Breast epithelium (tissue), 4 donors: ENCODE measurements at places on chromosomes 1 and 21. TPM values are rescaled to one million over a fixed set of nuclear protein-coding genes. Genes with fewer than 3 reads are reported as not detected.

- peak; percentile 69 for DNase-seq
Observed at GRCh38 chr1:155226188-155226909, 17.9 kb downstream of the MTX1 start.

The KRTAP11-1 gene
- total RNA-seq = not detected

DNA sequence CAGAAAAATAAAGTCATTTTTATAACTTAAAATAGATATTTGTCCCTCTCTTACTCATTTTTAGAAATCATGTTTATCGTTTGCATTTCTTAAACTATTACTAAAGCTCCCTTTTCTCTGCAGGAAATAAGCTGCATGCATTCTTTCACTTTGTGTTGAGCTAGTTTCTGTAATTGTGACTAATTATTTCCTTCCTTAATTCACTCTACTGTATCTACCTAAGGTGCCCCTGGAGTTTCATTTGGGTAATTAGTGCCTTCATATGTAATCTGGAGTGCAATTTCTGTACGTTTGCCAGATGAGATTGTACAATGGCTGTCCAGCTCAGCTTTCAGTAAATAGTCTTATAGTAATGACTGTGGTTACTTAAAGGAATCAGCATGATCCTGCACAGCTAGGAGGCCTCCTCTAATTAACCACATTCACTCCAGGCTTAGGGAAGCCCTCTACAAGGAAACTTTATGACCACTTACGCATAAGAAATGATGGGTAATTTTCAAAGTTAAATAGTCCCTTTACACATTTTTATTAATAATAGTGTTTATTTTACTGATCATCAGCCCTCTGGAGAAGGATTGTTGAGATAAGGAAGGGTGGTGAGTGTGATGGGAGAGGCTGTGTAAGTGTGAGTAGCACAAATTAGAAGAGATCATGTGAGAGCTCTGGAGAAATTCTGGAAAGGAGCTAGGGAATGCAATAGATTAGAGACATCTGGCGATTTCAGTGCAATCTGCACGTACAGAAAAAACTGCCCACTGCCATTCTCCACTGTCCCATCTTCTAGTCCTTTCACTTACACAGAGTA, 86.8 kb downstream of the LRRC8C start:
- no peak for DNase-seq

GRCh38 chr1:12015001-12015491, 4.3 kb upstream of the MIIP start:
- DNase-seq = no peak

The ARHGEF16 gene
- 0.80 TPM for total RNA-seq

GRCh38 chr1:15042866-15043265, 110.7 kb upstream of the TMEM51 start:
- no peak for DNase-seq

GRCh38 chr21:25999921-26000582, 170.5 kb downstream of the APP start:
- no peak for DNase-seq

DNA sequence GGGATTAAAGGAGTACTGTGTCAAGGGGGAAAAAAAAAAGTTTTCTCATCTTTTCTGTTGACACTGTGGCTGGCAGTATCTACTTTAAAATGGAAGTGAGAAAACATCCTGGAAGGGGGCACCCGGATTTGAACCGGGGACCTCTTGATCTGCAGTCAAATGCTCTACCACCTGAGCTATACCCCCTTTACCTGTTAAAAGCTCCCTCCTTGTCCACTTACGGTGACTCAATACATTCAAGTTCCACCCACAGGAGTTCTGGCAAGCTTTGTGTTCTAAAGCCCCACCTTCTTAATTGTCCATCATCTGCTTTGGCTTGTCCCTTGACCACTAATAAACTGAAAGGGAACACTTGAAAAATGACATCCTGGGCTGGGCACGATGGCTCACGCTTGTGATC, 68.2 kb downstream of the FNBP1L start:
- DNase-seq = no peak

DNA sequence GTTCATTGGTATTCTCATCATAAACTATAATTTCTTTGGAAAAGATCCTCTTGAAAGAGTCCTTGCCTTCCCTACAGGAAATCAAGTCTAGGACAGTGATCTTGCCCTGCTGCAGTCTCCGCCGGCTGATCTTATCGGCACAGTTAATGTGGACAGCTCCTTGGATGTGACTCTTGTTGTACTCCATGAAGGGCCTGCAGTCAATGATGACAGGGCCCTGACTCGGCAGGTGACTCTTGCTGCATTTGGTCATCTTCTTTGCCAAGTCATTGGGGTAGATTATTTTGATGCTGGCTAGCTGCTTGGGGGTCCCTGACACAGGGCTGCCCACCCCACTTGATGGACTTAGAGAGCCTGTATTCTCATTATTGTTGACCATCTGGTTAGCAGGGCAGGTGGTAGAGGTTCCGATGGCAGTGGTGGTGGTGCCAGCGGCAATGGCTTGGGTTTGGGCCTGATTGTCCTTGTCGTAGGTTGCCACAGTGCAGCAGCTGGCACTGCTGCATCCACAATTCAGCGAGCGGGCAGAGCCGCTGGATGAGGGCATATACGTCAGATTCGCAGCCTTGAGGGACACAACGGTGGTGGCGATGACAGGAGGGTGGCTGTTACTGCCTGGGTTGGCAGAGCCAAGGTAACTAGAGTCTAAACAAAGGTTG, 2.7 kb downstream of the DUSP10 start:
- no peak for DNase-seq

- no peak for DNase-seq
Observed at GRCh38 chr1:204409836-204410687, 1.6 kb downstream of the PPP1R15B start.

GRCh38 chr1:11561740-11562139, 82.8 kb downstream of the DISP3 start:
- no peak for DNase-seq

- DNase-seq = no peak
Observed at GRCh38 chr1:195591917-195592672, 1016.1 kb downstream of the KCNT2 start.

The MATN1 gene
- not detected for total RNA-seq

The SPRR2B gene
- not detected for total RNA-seq

The DHX9 gene
- 89.3 TPM for total RNA-seq

- DNase-seq = no peak
Observed at GRCh38 chr1:115679141-115679611, 37.4 kb downstream of the VANGL1 start.

DNA sequence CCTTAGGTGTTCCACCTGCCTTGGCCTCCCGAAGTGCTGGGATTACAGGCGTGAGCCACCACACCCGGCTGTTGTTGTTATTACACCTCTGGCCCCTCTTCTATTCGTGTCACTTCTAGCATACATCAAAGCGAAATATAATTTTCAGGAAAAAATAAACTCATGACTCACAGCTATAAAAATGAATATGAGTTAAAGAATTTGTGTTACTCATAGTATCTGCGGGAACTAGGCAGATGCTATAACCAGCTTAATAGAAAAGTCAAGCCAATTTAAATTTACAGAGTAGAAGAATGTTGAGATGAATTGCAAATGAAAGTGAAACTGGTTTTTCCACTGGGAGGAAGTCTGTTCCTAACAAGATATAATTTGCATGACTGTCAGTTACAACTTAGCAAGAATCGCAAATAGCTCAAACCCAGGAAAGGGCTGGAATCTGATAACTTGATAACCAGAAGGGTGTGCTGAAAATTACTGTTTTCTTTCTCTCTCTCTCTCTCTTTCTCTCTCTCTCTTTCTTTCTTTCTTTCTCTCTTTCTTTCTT, 11.2 kb downstream of the OR2W3 start:
- DNase-seq = no peak

- no peak for DNase-seq
Observed at GRCh38 chr1:173478094-173478674, 1.0 kb downstream of the PRDX6 start.

The TRAPPC3 gene
- 118 TPM for total RNA-seq

The TBX19 gene
- total RNA-seq = 1.6 TPM

DNA sequence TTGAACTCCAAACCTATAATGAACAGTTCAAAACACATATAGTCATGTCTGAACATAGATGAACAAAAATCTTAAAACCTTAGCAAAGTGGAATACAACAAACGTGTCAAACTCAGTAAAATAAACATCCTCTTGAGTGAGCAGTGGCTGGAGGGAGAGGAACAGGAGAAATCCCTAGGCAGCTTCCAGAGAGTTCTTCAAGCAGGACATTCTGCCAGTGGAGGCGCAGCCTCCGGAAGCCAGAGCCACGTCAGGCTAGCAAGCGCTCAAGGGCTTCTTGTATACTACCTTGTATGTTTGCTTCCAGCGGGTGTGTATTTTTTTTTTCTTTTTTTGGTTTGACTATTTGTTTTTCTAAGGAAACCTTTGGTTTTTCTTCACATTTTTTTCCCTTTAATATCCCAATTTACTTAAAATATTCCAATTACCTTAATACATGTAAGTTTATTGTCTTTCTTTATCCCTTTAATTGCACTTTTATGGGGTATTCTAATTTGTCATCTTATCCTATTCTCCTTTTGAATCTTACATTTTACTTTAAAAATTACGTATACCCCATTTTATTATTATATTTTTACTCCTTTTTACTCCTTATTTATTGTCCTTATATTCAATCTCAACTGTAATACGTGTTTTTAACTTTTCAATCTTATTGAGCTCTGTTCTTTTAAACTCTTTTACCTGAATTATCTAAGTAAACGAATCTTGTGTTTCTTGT, 42.0 kb downstream of the COLGALT2 start:
- DNase-seq = no peak

The TXLNA gene
- 51.8 TPM for total RNA-seq

DNA sequence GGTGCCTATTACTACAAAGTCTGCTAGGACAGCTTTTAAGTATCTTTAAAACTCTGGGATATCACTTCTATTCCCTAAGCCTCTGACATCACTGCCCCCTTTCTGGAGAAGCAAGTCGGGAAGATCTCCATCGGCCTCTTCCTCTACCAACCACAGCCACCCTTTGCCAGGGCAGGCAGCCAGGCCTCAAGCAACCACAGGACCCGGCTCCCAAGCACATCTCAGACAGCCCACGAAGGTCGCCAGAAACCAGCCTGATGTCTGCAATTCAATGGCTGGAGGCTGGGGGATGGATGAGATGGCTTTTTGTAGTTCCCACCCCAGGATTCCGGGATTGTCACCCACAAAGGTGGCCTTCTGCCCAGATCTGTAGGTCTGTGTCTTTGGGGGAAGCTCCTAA, 70.7 kb downstream of the LGR6 start:
- DNase-seq = no peak

The MSH4 gene
- total RNA-seq = 0.88 TPM

GRCh38 chr1:245197911-245198379, 43.2 kb downstream of the KIF26B start:
- no peak for DNase-seq

DNA sequence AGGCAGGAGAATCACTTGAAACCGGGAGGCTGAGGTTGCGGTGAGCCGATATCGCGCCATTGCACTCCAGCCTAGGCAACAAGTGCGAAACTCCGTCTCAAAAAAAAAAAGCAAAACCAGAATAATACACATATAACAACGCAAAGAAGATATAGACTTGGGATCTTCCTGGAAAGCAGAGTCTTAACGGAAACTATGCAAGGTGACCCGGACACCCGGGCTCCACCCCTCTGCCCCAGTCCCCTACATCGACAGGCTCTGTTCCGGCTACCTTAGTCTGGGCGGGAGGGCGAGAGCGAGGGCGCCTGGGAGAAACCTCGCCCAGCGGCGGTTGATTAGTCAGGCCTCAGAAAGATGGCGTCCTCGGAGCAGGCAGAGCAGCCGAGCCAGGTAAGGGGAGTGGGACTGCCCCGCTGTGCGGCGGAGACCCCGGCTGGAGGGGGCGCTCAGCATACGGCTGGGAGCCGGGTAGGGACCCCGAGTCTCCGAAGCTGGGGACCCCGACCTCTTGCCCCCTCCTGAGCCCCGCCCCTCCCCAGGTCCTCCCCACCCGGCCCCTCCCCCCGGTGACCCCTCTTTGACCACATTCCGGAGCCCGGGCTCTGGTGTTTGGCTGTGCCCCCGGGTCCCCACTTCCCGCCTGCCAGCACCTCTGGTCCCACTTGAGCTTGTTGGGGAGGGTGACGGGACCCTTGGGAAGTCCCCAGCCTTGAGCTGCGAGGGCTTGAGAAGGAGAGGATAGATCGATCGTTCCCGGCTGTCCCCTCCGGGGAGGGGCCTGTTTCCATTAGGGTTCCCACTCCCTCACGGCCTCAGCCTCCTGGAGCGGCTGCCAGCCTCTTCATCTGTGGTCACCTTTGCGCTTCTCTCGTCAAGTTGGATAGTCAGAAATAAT, at the start of gene PEX14:
Gene PEX14 (plus strand): TSS at position 338 of the 895 bp plus-strand sequence. CDS start 17 bp downstream, at position 355.
- peak; percentile 88 for DNase-seq

GRCh38 chr1:241817331-241817792, 30.6 kb upstream of the EXO1 start:
- DNase-seq = no peak

DNA sequence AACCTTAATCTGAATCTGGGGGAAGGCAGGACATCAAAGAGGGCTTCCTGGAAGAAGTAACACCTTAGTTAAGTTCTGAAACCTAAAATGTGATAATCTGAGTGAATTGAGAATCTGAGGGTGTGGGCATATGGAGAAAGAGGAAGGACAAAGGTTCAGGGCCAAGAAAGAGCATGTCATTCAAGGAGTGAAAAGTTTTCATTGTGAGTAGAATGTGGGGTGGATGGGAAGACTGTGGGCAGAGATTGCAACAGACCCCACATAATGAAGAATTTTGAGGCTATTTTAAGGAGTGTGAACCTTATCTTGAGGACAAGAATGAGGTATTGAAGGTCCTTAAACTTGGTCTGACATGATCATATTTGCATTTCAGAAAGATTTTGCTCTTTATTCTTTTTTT, 227.2 kb downstream of the PTGER3 start:
- no peak for DNase-seq

The CFHR3 gene
- total RNA-seq = not detected

DNA sequence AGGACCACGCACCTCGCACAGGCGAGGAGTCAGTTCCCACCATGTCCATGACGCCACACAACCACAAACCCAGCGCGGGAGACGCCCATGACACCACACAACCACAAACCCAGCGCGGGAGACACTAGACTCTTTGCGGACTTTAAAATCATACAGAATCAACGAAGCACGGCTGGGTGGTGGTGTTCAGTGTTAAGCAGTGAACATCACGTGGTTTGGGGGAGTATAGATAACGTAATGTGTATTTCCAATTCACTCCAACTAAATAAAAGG, 19.2 kb downstream of the PTTG1IP start:
- no peak for DNase-seq

- no peak for DNase-seq
Observed at GRCh38 chr1:9561429-9561828, 22.2 kb downstream of the SLC25A33 start.

DNA sequence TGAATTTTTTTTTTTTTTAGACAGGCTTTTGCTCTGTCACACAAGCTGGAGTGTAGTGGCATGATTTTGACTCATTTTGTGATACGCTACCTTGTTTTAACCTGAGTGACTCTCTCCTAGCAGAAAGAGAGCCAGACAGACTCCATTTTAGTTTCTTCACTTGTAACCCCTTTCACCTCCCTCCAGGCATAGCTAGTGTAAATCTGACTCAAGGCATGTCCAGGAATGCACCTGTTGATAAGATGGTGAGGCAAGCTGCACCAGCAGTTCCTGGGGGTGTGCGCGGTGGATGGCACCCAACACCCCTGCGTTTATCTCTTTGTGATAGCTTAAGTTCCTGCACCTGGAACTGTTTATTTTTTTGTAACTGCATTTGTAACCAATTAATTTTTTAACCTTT, 4.7 kb upstream of the PHACTR4 start:
- DNase-seq = no peak
